Lung microvascular endothelial cell (primary cell): ENCODE measurements at places on chromosomes 5 and 9. TPM values are rescaled to one million over a fixed set of nuclear protein-coding genes. Genes with fewer than 3 reads are reported as not detected.

The CCDC192 gene
- not detected in 2 replicates for total RNA-seq

The ZNG1F gene
- 2.0 and 5.8 TPM in 2 replicates for total RNA-seq

The CPLANE1 gene
- 8.3 and 13.3 TPM in 2 replicates for total RNA-seq

The BICD2 gene
- 29.2 and 37.7 TPM in 2 replicates for total RNA-seq

The IL13 gene
- total RNA-seq: not detected in 2 replicates

The OR13C9 gene
- total RNA-seq: not detected in 2 replicates

The C5orf52 gene
- total RNA-seq: not detected in 2 replicates

The LECT2 gene
- not detected in 2 replicates for total RNA-seq

The SEMA4D gene
- total RNA-seq: 2.0 and 3.4 TPM in 2 replicates

The KIF4B gene
- 0.40 and 0.44 TPM in 2 replicates for total RNA-seq

The SPATA31A3 gene
- total RNA-seq: not detected in 2 replicates

The INSL4 gene
- not detected in 2 replicates for total RNA-seq

The COL23A1 gene
- under 0.01 and 0.40 TPM in 2 replicates for total RNA-seq

The ARL14EPL gene
- under 0.01 TPM in 2 replicates for total RNA-seq

The GBA2 gene
- total RNA-seq: 42.5 and 54.0 TPM in 2 replicates

The ARID3C gene
- under 0.01 and 0.20 TPM in 2 replicates for total RNA-seq

The GRM6 gene
- total RNA-seq: not detected in 2 replicates

The STPG3 gene
- total RNA-seq: not detected in 2 replicates

The GABRA1 gene
- total RNA-seq: not detected in 2 replicates

The SPINK1 gene
- not detected in 2 replicates for total RNA-seq

The SLC45A2 gene
- total RNA-seq: under 0.01 TPM in 1 of 2 replicates, not detected in the other

The FGF18 gene
- total RNA-seq: not detected in 2 replicates

The AFAP1L1 gene
- total RNA-seq: 106 and 219 TPM in 2 replicates

The NKD2 gene
- 0.22 and 0.79 TPM in 2 replicates for total RNA-seq

The SLC38A9 gene
- 32.9 and 53.8 TPM in 2 replicates for total RNA-seq

The SPINK4 gene
- total RNA-seq: not detected in 2 replicates

The ZBED3 gene
- 1.1 and 1.2 TPM in 2 replicates for total RNA-seq

The EPB41L4B gene
- 0.20 and 0.44 TPM in 2 replicates for total RNA-seq

The IFNK gene
- total RNA-seq: not detected in 2 replicates

The MVB12B gene
- 7.6 and 16.9 TPM in 2 replicates for total RNA-seq

The TJP2 gene
- total RNA-seq: 46.0 and 48.4 TPM in 2 replicates

The PROB1 gene
- 2.8 and 7.3 TPM in 2 replicates for total RNA-seq

The LIFR gene
- 26.4 and 29.2 TPM in 2 replicates for total RNA-seq

The COL5A1 gene
- total RNA-seq: 2.8 and 8.3 TPM in 2 replicates

The PCA3 gene
- total RNA-seq: 0.20 and 0.22 TPM in 2 replicates

The JAKMIP2 gene
- not detected in 2 replicates for total RNA-seq

The GFI1B gene
- total RNA-seq: not detected in 2 replicates
